Activated CD8-positive, alpha-beta T cell treated with anti-CD3 and anti-CD28 coated beads for 36 hours (primary cell): ENCODE measurements at places on chromosomes 11 and 22. TPM values are rescaled to one million over a fixed set of nuclear protein-coding genes. Genes with fewer than 3 reads are reported as not detected.
A peak's percentile ranks its signal among the peaks of the same experiment; 100 is the strongest.

- DNase-seq = no peak
Measured at GRCh38 chr11:125504580-125504979, 8.5 kb upstream of the FEZ1 start.

GRCh38 chr11:115275045-115275444 is 229.2 kb downstream of the CADM1 start:
- DNase-seq = no peak

DNA sequence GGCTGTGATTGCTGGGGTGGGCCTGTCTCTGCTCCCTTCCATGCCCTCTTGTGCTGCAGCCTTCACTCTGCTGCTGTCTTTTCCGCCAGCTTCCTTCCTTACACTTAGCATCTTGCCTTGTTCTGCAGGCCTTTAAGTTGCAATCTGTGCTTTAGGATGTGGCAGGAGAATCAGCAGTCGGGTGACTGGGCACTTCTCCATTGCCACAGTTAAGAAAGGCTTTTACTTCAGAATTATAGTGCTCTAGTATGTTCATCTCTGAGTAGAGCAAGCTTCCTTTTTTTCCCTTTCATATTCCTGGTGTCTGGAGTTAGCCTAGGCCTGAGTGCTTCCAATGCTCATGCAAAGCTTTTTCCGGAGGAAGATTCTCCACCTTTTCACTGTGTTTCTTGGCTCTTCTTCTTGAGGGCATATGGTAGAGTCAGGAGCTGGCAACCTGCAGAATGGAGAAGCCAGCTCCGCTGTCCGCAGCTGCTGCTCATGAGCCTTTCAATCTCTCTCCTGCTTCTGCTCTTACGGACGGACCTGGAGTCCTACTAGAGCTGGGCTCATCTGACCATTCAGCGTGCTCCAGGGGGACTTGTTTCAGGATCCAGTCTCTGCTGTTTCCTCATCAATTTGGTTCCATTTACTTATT is 20.2 kb downstream of the PPP6R2 start:
- no peak for DNase-seq

GRCh38 chr11:95378111-95378510 is 147.1 kb upstream of the SESN3 start:
- no peak for DNase-seq

DNA sequence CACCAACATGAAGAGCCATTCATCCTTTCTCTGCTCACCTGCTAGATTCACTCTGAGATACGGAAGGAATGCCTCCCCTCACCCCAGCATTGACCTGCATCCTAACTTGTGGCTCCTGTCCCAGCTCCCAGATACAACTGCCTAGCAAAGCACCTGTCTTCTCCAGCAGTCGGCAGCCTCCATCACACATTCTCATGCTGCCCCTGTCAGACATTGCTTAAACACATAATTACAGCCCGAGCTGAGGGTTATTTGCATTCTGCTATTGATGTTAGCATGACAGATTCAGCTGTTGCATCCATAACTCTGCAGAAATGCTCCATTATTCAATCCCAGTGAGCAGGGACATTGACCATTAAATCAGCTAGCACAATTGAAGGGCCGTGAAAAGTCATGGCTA is 184.4 kb upstream of the NARS2 start:
- no peak for DNase-seq

DNA sequence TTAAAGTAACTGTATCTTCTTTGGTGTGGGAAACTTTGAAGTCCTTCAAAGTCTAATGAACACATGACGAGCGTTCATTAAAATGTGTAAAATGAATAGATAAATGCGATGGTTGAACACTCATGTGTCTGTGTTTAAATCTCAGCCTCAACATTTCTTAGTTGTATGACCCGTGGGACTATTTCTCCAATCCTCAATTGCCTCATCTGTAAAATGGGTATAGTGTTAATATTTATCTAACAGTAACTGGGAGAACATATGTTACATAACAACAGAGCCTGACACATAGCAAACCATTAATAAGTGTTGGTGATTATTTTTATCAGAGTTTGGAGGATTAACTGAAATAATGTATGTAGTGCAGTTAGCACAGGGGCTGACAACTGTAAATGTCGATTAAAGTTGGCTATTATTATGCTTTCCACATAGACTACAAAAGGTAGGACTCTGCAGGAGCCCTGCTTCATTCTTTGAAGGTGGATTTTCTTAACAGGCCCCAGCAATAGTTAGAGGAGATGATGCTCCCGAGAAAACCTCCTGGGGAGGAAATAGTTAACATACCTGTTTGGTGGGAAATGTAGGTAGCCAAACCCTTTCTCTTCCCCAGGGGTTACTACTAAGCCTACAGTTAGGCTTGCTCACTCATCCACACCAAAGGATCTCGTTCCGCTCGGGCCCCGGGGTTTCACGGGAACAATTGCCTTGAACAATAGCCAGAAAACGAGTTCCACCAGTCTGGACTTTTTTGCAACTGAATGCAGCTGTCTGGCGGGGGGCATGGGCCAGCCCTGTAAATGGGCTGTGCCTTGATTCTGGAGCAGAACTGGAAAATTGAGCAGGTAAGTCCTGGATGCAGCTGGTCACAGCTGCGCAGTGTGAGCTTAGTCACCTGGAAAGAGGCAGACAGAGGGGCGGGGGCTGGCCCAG is 133.4 kb downstream of the DBX1 start:
- no peak for DNase-seq

GRCh38 chr11:57322256-57323166 is 2.2 kb downstream of the TNKS1BP1 start:
- DNase-seq = peak; percentile 26

DNA sequence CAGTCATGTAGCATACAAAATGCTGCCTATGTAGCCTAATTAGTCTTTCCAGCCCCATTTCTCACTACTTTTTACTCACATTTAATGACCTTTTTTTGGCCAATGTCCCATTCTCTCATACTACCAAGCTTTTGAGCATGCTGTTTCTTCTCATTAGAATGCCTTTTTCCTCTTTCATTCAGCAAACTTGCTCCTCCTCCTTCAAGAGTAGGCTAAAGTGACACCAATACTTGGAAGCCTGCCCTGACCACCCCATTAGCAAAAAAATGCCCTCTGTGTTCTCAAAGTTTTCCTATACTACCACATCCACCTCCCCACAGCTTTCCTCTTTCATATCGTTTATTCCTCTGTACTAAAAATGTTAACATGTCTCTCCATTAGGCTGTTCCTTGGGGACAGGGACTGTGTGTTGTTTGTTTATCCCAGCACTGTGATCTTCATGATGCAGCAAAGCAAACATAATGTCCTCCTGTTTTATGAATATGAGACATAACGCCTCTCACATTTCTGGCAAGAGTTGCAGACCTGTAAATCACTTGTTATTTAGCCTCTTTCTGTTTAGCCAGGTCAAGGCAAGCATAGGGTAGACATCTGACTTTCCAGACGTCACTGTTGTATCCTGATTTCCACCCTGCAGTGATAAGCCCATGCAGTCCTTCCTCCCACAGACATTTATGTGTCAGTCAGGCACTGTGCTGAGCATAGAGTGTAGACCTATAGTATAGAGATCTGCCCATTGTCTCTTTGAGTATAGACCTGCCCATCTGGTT is 62.0 kb upstream of the UCP3 start:
- DNase-seq = no peak

DNA sequence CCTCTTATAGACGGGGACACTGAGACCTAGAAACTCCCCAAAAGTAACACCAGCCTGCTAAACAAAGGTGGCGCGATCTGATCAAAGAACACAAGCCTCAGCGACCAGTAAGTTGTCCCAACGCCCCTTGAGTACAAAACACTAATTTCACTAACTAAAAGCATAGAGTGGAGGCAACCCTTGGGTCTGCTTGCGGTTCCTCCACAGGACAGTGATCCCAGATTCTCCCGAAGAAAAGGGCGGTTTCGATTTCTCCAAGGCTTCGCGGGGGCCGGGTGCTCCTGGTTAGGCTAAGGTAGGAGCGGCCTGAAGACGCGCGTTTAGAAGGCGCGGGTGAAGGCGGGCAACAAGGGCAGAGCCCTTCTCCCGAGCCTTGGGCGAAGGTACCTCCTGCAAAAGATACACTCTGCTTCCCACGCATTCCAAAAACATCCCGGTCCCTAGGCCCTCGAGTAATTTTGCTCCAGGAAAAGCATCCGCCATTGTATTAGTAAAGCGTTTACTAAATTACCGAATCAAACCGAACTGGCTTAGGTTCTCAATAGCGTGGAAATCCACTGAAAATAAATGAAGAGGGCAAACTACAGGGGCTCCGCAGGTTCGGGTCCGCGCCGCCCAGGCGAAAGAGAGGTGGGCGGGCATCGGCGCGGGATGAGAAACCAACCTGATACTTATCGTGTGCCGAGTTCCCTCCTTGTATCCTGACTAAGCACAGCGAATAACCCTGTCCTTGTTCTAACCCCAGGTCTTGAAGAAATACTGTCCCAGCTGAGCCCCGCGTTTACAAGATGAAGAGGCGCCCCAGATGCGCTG is 2.0 kb downstream of the WT1 start:
- no peak for DNase-seq

CARNS1 gene
- total RNA-seq = 6.9 TPM

ZP1 gene
- not detected for total RNA-seq

SCGB1A1 gene
- total RNA-seq = not detected

GLB1L2 gene
- 4.7 TPM for total RNA-seq

MGAT3 gene
- 0.90 TPM for total RNA-seq

C1QTNF4 gene
- not detected for total RNA-seq

SDHD gene
- 100 TPM for total RNA-seq
